ENCODE measurements at places on chromosomes 7 and 10. TPM values are rescaled to one million over a fixed set of nuclear protein-coding genes. Genes with fewer than 3 reads are reported as not detected.

DNA sequence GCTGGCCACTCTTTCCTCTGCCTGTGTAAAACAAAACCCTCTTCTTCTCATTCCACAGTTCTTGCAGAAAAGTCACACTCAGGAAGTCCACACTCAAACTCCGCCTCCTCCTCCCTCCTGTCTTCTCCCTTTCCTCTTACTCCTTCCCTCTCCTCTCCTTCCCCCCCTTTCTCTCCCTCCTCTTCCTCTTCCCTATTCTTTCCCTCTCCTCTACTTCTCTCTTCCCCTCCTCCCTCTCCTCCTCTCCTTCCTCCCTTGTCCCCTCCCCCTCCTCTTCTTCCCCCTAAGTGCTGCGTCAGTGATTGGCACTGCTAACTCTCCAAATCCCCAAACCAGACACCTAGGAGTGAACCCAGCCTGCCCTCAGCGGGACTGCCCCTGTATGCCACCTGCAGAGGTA, 67.0 kb downstream of the ZNF467 start:
- H3K36me3 ChIP-seq = peaks cover 13% of the 10 kb centered on the region
- H3K27me3 ChIP-seq = no peaks in the 10 kb centered on the region
- H3K27ac ChIP-seq = no peak overlapping the region
- no peak overlapping the region for H3K4me3 ChIP-seq

NUDCD3 gene
- 85.9 TPM for total RNA-seq

DNA sequence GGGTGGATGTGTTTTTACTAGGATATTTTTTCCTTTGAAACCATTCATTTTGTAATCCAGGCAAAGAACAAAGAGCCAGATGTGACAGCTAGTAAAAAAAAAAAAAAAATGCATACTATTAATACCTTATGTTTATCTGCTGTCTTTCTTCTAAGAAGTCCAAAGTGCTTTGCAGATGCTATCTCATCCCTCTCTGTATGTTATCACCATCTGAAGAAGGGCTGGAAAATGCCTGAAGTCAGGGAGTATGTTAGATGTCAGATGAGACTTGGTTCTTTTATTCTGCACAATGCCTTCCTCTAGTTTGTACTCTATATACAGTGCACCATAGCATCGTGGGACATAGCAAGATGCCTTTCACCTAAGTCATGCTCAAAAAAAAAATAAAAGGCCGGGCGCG, 10.4 kb upstream of the CAMK1D start:
- no peaks in the 10 kb centered on the region for H3K4me1 ChIP-seq
- DNase-seq = no peak
- H3K36me3 ChIP-seq = no peaks in the 10 kb centered on the region
- no peaks in the 10 kb centered on the region for H3K27me3 ChIP-seq
- no peak overlapping the region for H3K27ac ChIP-seq

LDB3 gene
- 0.18 TPM for total RNA-seq

DNA sequence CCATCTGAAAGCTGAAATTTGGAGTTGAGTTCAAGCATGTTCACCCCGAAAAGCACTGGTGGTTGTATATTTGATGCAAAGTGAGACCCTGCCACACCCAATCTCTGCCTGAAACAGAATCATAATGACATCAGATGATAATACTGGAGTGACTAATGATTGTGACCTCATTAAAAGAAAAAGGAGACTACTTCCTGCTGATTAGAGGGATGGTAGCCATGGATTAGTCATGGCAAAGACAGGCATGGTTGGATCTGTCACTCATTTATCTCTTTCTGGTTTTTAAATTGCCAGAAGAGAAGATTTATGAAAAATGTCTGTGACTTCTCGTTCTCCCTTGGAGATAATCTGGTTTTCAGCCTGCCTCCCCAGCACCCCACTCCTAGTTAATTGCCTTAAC, 101.2 kb downstream of the BAMBI start:
- no peaks in the 10 kb centered on the region for H3K36me3 ChIP-seq
- H3K27me3 ChIP-seq = no peaks in the 10 kb centered on the region
- no peak for DNase-seq

DNA sequence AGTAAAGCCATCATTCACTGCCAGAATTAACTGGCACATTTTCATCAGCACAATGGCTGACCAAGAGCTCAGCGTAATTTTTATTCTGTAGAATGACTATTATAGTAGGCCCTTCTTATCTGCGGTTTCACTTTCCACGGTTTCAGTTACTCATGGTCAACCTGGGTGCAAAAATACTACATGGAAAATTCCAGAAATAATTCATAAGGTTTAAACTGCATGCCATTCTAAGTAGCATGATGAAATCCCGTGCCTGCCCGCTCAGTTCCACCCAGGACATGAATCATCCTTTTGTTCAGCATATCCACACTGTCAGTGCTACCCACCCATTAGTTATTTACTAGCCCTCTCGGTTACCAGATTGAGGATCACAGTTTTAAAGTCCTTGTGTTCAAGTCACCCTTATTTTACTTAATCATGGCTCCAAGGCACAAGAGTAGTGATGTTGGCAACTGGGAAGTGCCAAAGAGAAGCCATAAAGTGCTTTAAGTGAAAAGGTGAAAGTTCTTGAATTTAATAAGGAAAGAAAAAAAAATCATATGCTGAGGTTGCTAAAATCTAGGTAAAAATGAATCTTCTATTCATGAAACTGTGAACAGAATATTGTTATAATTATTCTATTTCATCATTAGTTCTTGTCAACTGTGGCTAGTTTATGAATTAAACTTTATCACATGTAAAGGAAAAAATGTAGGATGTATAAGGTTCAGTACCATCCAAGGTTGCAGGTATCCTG, 204.9 kb downstream of the DOCK4 start:
- no peaks in the 10 kb centered on the region for H3K27me3 ChIP-seq
- H3K4me3 ChIP-seq = no peak overlapping the region
- no peaks in the 10 kb centered on the region for H3K4me1 ChIP-seq
- no peaks in the 10 kb centered on the region for H3K36me3 ChIP-seq
- no peak overlapping the region for H3K27ac ChIP-seq

- H3K36me3 ChIP-seq = no peaks in the 10 kb centered on the region
- H3K4me3 ChIP-seq = no peak overlapping the region
- H3K4me1 ChIP-seq = 0 out of 2 replicates have a peak, but pooled peaks cover 2% of the 10 kb centered on the region
- DNase-seq = peak; percentile 25
Observed at GRCh38 chr7:157980774-157981173, 606.8 kb downstream of the PTPRN2 start.

DNA sequence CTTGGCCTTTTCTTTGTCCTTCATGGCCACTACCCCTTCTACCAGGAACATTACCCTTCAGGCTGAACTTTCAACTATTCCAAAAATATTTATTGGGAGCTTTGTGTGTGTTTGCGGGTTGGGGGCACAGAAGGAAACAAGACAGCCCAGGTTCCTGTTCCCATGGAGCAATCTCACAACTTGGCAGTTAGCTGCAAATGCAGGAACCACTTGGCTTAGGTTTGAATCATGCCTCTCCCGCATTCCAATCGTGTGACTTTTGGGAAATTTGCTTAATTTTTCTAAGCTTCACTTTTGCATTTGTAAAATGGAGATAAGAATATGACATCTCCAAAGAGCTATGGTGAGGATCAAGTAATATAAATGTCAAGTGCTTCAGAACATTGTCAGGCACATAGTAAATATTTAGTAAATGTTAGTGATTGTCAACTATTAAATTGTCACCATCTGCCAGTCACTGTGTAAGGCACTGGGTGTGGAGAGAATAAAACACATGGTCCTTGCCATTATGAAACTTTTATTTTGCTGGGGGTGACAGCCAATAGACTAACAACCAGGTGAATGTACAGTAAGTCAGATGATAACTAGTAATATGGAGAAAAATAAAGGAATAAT, 277.1 kb downstream of the SNX13 start:
- no peak overlapping the region for H3K27ac ChIP-seq
- no peak overlapping the region for H3K4me3 ChIP-seq
- DNase-seq = no peak

- no peak for DNase-seq
- no peaks in the 10 kb centered on the region for H3K27me3 ChIP-seq
- H3K27ac ChIP-seq = no peak overlapping the region
- peaks cover 7% of the 10 kb centered on the region for H3K4me1 ChIP-seq
Observed at GRCh38 chr10:71132321-71132810, 80.0 kb upstream of the UNC5B start.

GRCh38 chr7:128053991-128054390, 22.8 kb upstream of the LRRC4 start:
- no peaks in the 10 kb centered on the region for H3K4me1 ChIP-seq
- no peak for DNase-seq
- no peaks in the 10 kb centered on the region for H3K27me3 ChIP-seq
- H3K36me3 ChIP-seq = no peaks in the 10 kb centered on the region

GRCh38 chr10:2978574-2979273, 88.6 kb upstream of the PFKP start:
- no peak for DNase-seq
- no peaks in the 10 kb centered on the region for H3K36me3 ChIP-seq

NOS3 gene
- total RNA-seq = 4.5 TPM

WDR86 gene
- 8.1 TPM for total RNA-seq

- no peaks in the 10 kb centered on the region for H3K4me1 ChIP-seq
- no peaks in the 10 kb centered on the region for H3K27me3 ChIP-seq
- DNase-seq = no peak
- no peaks in the 10 kb centered on the region for H3K36me3 ChIP-seq
- H3K4me3 ChIP-seq = no peak overlapping the region
- no peak overlapping the region for H3K27ac ChIP-seq
Observed at GRCh38 chr7:110065121-110065520, 1025.8 kb upstream of the LRRN3 start.

- peak; percentile 79 for DNase-seq
- no peaks in the 10 kb centered on the region for H3K36me3 ChIP-seq
- no peaks in the 10 kb centered on the region for H3K27me3 ChIP-seq
- no peak overlapping the region for H3K27ac ChIP-seq
- peak overlapping the region; percentile 77 for H3K4me3 ChIP-seq
Observed at GRCh38 chr10:98467506-98468318, 21.0 kb upstream of the HPS1 start.

- no peak for DNase-seq
- H3K4me1 ChIP-seq = 0 out of 2 replicates have a peak, but pooled peaks cover 2% of the 10 kb centered on the region
- no peak overlapping the region for H3K27ac ChIP-seq
- no peak overlapping the region for H3K4me3 ChIP-seq
- H3K36me3 ChIP-seq = no peaks in the 10 kb centered on the region
Observed at GRCh38 chr7:157027568-157028198, 17.2 kb upstream of the MNX1 start.

EMX2 gene
- not detected for total RNA-seq

DNA sequence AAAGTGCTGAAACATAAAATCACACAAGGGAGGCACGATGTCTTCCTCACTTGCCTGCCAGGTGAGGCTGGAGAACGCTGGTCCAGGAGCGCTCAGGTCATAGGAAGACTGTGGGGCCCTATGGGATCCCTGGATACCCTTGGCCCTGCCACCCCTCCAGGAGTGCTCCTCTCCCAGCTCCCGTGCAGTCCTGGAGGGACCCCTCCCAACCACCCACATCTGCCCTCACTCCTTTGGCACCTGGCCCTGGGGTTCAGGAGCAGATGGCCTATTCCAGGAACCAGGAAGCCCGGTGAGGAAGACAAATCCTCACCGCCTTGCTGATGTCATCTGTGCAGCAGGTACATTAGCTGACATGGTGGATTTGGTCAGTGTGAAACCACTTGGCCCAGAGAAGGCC, 3.7 kb upstream of the CXCL12 start:
- H3K27me3 ChIP-seq = peaks cover 8% of the 10 kb centered on the region
- no peaks in the 10 kb centered on the region for H3K36me3 ChIP-seq
- H3K4me1 ChIP-seq = no peaks in the 10 kb centered on the region
- DNase-seq = no peak
- no peak overlapping the region for H3K27ac ChIP-seq
- no peak overlapping the region for H3K4me3 ChIP-seq

DNA sequence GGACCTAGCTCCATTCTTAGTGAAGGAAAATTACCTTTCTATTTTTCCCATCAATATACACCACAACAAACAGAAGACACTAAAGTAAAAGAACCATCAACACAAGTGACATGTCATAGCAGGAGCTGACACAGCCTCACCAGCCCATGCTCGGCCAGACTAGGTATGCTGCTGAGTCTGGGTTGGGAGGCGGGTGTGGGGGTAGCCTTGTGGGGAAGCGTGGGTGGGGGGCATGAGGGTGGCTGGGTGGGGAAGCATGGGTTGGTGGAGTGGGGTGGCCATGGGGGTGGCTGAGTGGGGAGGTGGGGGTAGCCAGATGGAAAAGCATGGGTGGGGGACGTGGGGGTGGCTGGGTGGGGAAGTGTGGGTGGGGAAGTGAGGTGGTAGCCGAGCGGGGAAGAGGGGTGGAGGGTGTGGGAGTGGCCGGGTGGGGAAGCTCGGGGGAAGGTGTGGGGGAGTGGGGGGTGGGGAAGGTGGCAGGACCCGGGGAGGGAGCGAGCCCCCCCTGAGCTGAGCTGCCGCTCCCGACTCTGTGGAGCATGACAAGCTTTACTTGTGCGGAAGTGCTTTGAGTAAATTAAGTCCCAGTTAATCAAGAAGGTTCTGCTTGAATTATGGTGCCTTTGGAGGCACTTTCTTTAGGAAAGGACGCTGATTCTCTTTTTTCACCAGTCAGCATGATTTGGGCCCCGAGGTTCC, 294.6 kb upstream of the ZNF32 start:
- no peaks in the 10 kb centered on the region for H3K36me3 ChIP-seq
- no peaks in the 10 kb centered on the region for H3K4me1 ChIP-seq
- no peaks in the 10 kb centered on the region for H3K27me3 ChIP-seq
- DNase-seq = peak; percentile 4

DNA sequence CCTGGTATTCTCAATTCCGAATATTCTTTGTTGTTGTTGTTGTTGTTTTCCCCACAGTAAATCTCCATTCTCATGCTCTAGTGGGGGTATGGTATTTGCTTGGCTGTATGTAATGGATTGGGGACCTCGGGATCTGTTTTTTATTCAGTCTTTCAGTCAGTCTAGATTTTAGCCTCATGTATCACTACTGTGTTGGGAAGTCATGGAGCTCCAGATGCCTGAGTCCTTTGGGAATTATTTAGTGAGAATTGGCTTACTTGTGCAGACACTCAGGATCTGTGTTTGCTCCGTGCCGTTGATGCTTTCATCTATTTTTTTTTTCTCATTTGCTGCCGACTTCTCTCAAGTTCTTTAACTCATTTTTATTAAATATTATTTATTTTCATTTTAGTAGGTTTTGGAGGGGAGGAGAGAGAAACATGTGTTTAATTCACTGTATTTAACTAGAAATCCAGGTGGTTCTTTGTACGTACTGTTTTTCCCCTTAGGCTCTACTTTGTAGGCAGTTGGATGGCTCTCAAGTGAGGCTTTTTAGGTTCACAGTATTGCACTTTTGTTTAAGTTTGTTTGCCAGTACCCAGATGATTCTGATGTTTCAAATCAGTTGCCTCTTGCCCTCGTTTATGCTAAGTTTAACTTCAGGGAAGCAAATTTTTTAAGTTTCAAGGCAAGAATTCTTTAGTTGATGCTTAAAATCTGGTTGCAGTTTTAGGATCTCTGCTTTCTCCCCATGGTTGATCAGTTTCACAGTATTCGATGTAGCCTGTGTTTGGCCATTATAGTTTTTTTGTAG, 36.9 kb downstream of the ZNRF2 start:
- H3K36me3 ChIP-seq = peaks cover 5% of the 10 kb centered on the region
- H3K27me3 ChIP-seq = no peaks in the 10 kb centered on the region
- H3K4me1 ChIP-seq = peaks cover 6% of the 10 kb centered on the region
- H3K4me3 ChIP-seq = no peak overlapping the region
- no peak for DNase-seq
- no peak overlapping the region for H3K27ac ChIP-seq

- H3K4me1 ChIP-seq = no peaks in the 10 kb centered on the region
- DNase-seq = no peak
- H3K36me3 ChIP-seq = no peaks in the 10 kb centered on the region
- H3K27ac ChIP-seq = no peak overlapping the region
Observed at GRCh38 chr10:11866199-11866925, 43.2 kb downstream of the PROSER2 start.

AKR1C8 gene
- not detected for total RNA-seq

TMEM140 gene
- total RNA-seq = not detected

- H3K27me3 ChIP-seq = no peaks in the 10 kb centered on the region
- H3K27ac ChIP-seq = no peak overlapping the region
- DNase-seq = peak; percentile 18
Observed at GRCh38 chr10:49734676-49735075, 27.4 kb downstream of the OGDHL start.
